GM12891 (cell line): ENCODE measurements at places on chromosomes 4 and X.

DNA sequence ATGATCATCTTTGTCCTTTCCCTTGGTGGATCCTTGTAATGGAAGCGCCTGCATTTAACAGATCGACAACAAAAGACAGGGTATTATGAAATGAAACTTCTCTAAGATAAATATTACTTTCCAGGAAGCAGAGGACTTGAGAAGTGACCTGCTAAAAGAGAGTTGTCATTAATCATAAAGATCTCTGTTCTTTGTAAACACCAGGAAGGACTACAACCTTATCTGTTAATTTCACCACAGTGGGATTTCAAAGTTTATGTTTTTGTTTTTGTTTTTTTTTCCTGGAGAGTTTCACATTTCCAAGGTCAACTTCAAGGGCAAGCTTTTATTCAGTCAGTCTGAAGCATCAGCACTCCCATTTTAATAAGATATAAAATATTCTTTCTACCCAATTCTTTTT lies 170.9 kb downstream of the RCHY1 start:
- no peak for DNase-seq

DNA sequence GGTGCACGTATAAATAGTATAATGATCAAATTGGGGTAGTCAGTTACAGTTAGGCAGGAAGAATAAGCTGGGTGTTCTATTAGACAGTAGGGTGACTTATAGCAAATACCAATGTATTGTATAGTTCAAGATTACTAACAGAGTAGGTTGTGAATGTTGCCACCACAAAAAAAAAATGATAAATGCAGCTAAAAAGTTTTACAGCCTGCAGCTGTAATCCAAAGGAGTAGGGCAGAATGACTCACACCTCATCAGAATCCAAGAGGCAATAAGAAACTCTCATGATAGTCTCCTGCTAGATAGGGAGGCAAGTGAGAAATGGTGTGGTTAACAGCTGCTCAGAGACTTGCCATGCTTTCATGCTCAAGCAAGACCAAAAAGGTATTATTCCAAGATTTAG lies 19.6 kb upstream of the TCEAL4 start:
- DNase-seq, result no peak

DNA sequence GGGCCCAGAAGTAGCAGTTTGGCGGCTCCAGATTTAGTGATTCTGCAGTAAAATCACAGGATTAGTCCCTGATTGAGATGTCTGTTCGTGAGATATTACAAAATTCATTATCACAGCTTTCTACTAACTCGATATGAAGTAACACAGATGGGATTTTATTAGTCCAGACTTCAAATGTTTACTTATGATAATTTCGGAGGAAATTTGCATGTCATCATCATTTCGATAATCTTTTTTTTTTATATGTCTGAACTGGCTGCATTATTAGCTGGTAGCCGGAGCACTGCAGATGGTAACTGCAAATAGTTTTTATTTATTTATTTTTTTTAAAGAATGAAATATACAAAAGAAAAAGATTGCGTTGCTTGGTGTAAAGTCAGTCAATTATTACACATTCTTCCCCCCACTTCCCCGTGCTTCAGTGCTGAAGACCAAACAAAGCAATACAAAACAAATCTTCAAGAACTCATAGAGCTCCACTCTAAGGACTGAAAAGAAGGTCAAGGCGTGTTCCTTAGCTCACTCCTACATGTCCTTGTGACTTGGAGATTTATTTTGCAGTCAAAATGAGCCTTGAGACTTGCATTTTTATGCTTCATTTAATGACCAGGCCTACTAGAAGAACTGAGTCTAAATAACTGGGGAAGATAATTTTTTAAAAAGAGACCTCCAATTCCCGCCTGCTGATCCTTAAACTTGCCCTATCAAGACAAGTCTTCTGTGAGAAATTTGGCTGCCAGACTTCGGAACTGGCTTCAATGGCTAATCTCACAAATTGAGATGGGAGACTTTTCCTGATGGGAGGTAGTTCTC lies 11.7 kb upstream of the PITX2 start:
- DNase-seq, result no peak

- DNase-seq, result no peak
Measured at GRCh38 chrX:30572004-30572403, 5.6 kb downstream of the TASL start.

DNA sequence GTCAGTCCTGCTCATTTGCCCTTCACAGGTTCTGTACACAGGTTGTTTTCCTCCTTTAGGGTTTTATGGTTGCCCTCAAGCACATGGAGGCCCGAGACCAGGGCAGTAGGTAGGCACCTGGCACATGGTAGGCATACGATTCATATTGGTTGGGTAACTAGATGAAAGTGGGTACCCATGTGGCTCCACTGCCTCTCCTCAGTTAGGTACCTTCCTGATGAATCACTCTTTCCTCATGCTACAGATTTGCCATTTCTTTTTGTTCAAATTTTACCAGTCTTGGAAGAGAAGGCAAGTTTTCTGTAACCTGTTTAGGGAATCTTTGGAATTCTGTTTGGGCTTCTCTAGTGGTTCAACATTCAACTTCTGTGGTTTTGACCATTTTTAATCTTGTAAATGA lies 121.3 kb downstream of the FHIP1A start:
- no peak for DNase-seq

DNA sequence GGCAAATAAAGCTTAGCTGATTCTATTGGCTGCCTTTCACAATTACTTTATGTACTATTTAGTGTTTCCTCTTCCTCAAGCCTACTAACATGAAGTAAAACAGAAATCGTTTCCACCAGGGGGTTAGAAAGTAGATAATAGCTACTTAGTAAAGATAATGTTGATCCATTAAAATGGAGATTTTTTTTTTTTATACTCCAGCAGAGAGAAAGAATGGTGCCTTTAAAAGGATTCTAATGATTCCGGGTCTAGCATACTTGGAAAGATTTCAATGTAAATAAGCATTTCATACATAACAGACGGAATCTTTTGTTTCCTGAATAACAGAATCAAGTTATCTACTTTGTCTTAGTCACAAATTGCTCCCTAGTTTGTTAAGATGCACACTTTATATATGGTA lies 37.1 kb downstream of the GK start:
- DNase-seq, result no peak

DNA sequence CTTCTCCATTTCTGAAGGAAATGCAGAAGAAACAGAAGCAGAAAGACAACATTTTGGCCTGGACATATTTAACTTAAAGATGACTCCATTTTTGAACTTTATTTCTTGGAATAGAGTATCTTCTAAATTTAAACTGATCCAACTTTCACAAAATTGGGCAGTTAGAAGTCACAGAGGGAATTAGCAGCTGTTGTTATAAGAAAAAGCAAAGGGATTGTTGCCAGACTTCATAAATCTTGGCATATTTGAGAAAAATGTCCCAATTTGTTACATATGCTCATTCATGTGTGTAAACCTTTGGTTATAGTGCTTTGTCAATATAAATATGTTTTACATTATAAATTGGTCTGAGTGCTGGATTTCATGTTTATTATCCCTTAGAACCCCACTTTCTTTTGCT lies 3.4 kb downstream of the GLUD2 start:
- no peak for DNase-seq

DNA sequence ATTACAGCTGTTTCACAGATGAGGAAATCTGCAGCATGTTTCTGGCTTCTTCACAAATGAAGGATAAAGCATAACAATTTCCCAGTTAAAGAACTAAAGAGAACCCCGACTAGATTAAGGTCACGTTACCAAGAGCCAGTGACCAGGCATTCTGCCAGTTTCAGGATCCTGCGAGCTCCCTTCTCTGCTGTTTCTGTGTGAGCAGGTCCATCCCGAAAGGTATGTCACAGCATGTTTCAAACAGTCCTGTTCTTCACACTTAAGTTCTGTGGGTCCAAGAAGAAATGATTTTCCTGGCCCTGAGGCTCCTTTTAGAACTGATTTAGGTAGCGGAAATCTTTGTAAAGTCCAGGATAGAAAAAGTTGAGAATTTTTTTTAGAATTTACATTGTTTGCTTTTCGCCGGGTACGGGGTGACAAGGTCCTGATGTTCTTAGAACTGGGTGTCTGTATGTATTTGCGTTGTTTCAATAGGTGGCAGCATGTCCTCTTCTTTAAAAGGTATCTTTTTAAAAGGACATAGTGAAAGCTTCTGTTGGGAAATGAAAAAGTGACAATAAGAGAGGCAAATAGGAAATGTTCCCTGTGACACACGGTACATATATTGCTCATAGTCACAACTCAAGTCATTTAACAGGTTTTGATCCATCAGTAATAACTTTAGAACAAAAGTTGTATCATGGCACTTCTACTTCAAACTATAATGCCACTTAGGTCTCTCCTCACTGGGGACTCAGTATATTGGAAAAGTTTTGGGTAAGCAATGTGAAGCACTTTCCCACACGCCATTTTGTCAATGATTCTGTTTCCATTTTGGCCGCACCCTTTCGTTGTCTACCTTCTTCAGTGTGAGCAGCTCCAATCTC lies 18.4 kb downstream of the IL21 start:
- no peak for DNase-seq

GRCh38 chr4:183337349-183337748 lies 15.1 kb upstream of the CLDN24 start:
- no peak for DNase-seq

- no peak for DNase-seq
Measured at GRCh38 chr4:183968931-183969330, 63.8 kb downstream of the STOX2 start.

GRCh38 chr4:111512081-111512783 lies 633.0 kb upstream of the FAM241A start:
- DNase-seq, result no peak

DNA sequence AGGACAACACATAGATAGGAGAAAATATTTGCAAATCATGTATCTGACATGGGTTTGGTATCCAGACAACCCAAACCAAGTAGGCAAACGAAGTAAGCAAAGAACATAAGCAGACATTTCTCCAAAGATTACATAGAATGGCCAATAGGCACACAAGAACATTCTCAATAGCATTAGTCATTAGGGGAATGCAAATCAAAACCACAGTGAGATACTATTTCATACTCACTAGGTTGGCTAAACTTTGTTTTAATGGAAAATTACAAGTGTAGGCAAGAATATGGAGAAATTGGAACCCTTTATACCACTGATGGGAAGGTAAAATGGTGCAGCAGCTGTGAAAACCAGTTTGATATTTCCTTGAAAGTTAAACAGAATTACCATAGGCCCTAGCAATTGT lies 74.7 kb downstream of the CHRNA9 start:
- no peak for DNase-seq

DNA sequence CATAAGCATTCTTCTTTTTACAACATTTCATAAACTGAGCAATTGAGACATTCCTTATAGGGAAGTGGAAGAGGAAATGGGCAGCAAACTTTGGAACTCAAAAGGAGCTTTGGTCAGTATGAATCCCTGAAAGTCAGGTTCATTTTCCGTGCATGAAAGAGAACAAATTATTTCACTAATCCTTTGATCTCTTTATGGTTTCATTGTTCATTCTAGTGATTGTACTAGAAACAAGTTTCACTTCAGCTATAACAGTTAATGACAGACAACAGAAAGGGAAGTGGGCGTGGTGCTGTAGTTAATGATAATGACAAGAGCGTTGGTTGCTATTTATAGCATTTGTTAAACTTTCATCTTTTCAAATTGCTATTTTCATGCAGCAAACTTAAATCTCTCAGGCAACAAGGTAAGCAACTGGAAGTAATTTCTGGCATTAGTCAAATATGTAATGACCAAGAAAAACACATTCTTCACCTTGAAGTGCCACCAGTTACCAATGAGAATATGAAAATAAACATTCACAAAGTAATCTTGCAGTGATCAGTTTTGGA lies 98.4 kb downstream of the AREG start:
- DNase-seq, result no peak

DNA sequence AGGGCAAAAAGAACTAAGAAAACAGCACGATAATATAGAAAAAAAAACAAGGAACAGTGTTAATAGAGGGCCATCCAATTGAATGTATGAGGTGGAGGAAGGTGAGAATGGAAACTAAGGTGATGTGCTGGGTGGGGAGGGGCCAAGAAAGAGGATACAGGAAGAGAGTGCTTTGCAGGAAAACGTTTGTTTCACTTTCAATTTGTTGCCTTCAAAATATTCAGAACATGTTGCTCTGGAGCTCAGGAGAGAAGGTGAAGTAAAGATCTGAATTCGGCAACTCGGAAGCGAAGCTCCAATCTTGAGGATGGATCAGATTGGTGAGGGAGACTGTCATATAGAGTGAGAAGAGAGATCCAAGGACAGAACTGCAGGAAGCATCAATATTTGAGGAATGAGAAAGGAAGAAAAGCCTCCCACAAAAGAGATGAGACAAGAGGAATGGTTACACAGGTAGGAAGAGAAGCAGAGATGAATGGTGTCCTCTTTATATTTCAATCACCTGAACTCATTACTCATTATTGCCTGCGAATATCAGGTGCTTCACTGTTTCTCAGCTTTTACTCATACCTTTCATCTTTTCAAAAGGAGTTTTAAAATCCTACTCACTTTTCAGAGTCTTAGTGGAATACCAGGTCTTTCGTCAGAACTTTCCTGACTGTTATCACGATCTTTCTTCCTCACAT lies 14.7 kb upstream of the SEC24D start:
- no peak for DNase-seq
